GM06990 (cell line): ENCODE measurements at places on chromosomes 4 and X.

GRCh38 chr4:182593402-182593801, 323.8 kb downstream of the DCTD start:
- DNase-seq: no peak

GRCh38 chr4:79678472-79679202, 270.6 kb upstream of the GK2 start:
- DNase-seq: no peak

- DNase-seq: no peak
Measured at GRCh38 chr4:53558065-53558801, 33.1 kb downstream of the LNX1 start.

- no peak for DNase-seq
Measured at GRCh38 chr4:162852642-162853041, 314.0 kb downstream of the NAF1 start.

GRCh38 chr4:159420162-159421057, 317.5 kb downstream of the RAPGEF2 start:
- DNase-seq: no peak

GRCh38 chr4:16269240-16269639, 43.0 kb upstream of the TAPT1 start:
- DNase-seq: no peak
